ENCODE measurements at places on chromosomes 12 and 14. TPM values are rescaled to one million over a fixed set of nuclear protein-coding genes. Genes with fewer than 3 reads are reported as not detected.
A peak's percentile ranks its signal among the peaks of the same experiment; 100 is the strongest.

Gene PLA2G1B
- not detected for total RNA-seq

Gene REM2
- 0.52 TPM for total RNA-seq

Gene PELI2
- 3.6 TPM for total RNA-seq

Gene CLEC4A
- total RNA-seq, result 0.19 TPM

Gene GALNT9
- not detected for total RNA-seq

Gene RERG
- total RNA-seq, result 0.21 TPM

Gene TAS2R13
- 1.0 TPM for total RNA-seq

Gene HOXC11
- total RNA-seq, result not detected

Gene ANO4
- not detected for total RNA-seq

Gene LRRIQ1
- total RNA-seq, result not detected

Gene PRPF39
- 38.6 TPM for total RNA-seq

- peak overlapping the region; percentile 38 for H3K4me3 ChIP-seq
- no peaks in the 10 kb centered on the region for H3K36me3 ChIP-seq
- peak; percentile 77 for DNase-seq
- H3K27ac ChIP-seq, result no peak overlapping the region
- no peaks in the 10 kb centered on the region for H3K27me3 ChIP-seq
Measured at GRCh38 chr14:99320105-99320572, 48.1 kb upstream of the BCL11B start.

DNA sequence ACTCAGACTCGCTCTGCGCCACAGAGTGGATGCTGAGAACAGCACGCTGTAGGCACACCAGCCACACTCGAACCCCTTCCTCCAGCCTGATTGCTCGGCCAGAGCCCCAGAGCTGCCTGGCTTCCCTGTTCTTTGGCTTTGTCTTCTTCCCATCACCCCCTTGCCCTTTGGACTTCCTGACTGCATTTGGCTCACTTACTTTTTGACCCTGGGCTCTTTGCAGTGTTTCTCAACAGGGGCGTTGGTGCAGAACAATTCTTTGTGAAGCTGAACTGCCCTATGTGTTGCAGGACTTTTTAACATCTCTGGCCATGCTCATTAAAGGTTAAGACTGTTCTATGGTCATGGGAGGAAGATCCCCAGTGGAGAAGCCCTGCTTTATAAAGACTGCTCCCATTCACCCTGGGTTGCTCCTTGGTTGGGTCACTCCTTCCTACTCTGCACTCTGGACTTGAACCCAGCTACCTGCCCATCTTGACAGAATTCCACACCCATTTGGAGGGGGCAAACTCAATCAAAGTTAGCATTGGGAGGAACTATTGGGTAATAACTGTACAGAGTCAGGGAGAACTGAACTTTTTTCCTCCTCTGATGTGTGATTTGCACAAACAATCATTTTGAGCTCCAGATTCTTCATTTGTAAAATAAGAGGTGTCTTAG lies 127.7 kb upstream of the PLEKHG7 start:
- no peak for DNase-seq
- peaks cover 2% of the 10 kb centered on the region for H3K4me1 ChIP-seq
- H3K27ac ChIP-seq, result no peak overlapping the region
- no peaks in the 10 kb centered on the region for H3K36me3 ChIP-seq

DNA sequence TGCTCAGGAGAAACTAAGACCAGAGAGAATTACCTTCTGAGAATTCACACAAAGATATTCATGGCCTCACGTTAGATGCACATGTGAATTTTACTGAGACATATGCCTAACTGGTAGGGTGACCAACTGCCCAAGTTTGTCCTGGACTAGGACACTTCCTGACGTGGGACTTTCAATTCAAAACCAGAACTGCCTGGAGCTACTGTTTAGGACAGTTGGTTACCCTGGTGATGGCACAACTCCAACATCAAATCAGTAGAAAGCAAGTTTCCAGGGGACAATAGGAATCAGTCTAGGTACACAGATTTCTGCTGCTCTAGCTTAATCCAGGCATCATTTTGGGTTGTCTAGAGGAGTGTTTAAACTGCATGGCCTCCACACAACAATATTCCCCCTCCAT lies 178.7 kb downstream of the GXYLT1 start:
- no peak for DNase-seq
- H3K36me3 ChIP-seq, result no peaks in the 10 kb centered on the region
- H3K4me1 ChIP-seq, result no peaks in the 10 kb centered on the region
- H3K4me3 ChIP-seq, result no peak overlapping the region
- H3K27ac ChIP-seq, result no peak overlapping the region

DNA sequence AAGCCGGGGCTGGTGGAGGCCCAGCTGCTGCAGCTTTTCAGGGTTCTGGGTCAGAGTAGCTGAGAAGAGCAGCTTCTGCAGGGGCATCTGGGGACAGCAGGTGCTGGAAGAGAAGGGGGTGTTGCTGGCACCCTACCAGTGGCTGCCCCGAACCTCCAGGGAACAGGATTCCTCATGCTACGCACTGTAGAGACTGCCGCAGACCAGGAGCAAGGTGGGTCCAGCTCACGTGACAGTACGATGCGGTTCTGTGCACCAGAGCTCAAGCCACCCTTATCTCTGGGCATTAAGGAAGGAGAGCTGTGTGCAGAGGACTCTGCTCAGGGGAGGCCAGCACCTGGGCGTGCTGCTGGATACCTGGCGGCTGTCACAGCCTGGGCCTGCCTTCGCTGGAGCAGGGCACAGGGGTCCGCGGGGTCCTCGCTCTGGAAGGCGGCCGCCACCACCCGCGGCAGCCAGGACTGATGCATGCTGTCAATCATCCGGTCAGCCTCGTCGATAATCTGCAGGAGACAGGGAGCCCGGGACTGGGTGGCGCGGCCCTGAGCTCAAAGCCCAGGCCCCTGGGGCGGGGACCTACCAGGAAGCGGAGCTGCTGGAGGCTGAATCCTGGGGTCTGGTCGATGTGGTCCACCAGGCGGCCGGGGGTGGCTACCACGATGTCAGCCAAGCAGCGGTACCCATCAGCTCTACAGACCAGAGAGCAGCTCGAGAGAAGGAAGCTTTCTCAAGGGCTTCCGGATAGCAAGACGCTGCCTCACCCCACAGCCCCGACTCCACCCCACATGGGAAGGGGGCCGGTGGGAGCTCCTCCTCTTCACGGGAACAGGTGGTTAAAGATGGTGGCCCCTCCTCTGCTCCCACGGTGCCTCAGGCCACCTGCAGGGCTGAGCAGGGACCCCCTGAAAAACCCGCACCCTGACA lies 2.9 kb downstream of the DDX51 start:
- no peak for DNase-seq
- no peaks in the 10 kb centered on the region for H3K27me3 ChIP-seq
- no peak overlapping the region for H3K4me3 ChIP-seq
- H3K4me1 ChIP-seq, result peaks cover 28% of the 10 kb centered on the region

- H3K4me3 ChIP-seq, result no peak overlapping the region
- H3K4me1 ChIP-seq, result no peaks in the 10 kb centered on the region
- DNase-seq, result no peak
- no peak overlapping the region for H3K27ac ChIP-seq
- peaks cover 3% of the 10 kb centered on the region for H3K27me3 ChIP-seq
Measured at GRCh38 chr12:119911182-119911581, 34.1 kb upstream of the CIT start.

GRCh38 chr12:87671757-87672156 lies 357.4 kb downstream of the C12orf50 start:
- no peaks in the 10 kb centered on the region for H3K36me3 ChIP-seq
- H3K27me3 ChIP-seq, result no peaks in the 10 kb centered on the region
- no peak overlapping the region for H3K4me3 ChIP-seq
- H3K27ac ChIP-seq, result no peak overlapping the region

GRCh38 chr14:73715707-73716106 lies 1.5 kb upstream of the PNMA1 start:
- DNase-seq, result no peak
- no peak overlapping the region for H3K4me3 ChIP-seq
- H3K4me1 ChIP-seq, result peaks cover 16% of the 10 kb centered on the region
- H3K36me3 ChIP-seq, result peaks cover 38% of the 10 kb centered on the region
- no peaks in the 10 kb centered on the region for H3K27me3 ChIP-seq

- H3K4me1 ChIP-seq, result peaks cover 30% of the 10 kb centered on the region
- no peak overlapping the region for H3K27ac ChIP-seq
- peaks cover 20% of the 10 kb centered on the region for H3K27me3 ChIP-seq
- H3K36me3 ChIP-seq, result no peaks in the 10 kb centered on the region
- DNase-seq, result no peak
- no peak overlapping the region for H3K4me3 ChIP-seq
Measured at GRCh38 chr12:48819986-48820725, 1.9 kb downstream of the CACNB3 start.

DNA sequence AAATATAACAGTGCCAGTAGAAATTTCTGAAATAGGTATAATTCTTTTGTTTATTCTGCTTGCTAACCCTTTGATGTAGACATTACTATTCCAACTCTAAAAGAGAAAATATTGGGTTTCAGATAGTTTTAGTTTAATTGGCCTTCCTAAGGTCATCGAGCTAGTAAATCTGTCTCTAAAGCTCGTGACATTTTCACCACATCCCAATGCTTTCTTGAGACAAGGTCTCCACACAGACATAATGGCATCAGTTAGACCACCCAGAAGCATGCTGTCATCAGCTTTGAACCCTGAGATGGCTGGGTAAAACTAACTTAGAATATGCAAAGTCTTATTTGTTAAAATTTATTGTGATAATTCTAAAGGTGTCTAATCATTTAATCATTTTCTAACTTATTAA lies 52.0 kb downstream of the PIK3C2G start:
- H3K4me1 ChIP-seq, result no peaks in the 10 kb centered on the region
- H3K27me3 ChIP-seq, result no peaks in the 10 kb centered on the region
- H3K27ac ChIP-seq, result no peak overlapping the region
- H3K36me3 ChIP-seq, result no peaks in the 10 kb centered on the region
- no peak for DNase-seq
- H3K4me3 ChIP-seq, result no peak overlapping the region

DNA sequence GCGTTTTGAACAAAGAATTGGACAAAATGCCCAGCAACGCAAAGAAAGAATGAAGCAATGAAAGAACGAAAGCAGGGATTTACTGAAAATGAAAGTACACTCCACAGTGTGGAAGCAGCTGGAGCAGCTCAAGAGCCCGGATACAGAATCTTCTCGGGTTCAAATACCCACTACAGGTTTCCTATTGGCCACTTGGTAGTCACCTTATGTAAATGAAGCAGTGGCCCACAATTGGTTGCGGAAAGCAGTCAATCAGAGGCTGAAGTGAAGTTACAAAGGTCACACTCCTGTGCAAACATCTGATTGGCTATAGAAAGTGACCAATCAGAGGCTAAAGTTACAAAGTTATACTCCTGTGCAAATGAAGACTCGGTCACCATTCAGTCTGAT lies 15.0 kb upstream of the PPP1R13B start:
- H3K27ac ChIP-seq, result no peak overlapping the region
- no peaks in the 10 kb centered on the region for H3K36me3 ChIP-seq
- H3K27me3 ChIP-seq, result no peaks in the 10 kb centered on the region

DNA sequence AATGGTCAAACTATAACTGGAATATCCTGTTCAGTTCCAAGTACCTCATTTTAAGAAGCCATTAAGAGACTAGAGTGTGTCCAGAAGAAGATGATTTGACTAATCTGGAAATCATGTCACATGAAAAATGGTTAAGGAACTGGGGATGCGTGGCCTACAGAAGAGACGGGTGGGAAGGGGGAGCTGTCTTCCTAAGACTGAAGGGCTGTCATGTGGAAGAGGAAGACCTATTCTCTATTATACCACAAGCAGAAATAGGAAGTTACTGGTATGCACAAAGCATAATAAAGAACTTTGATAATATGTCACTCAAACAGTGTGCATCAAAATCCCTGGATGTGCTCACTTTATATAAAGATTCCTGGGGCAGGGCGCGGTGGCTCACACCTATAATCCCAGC lies 50.3 kb downstream of the HECTD4 start:
- no peak overlapping the region for H3K27ac ChIP-seq
- H3K4me3 ChIP-seq, result no peak overlapping the region
- no peak for DNase-seq
- no peaks in the 10 kb centered on the region for H3K4me1 ChIP-seq
- peaks cover 2% of the 10 kb centered on the region for H3K36me3 ChIP-seq

DNA sequence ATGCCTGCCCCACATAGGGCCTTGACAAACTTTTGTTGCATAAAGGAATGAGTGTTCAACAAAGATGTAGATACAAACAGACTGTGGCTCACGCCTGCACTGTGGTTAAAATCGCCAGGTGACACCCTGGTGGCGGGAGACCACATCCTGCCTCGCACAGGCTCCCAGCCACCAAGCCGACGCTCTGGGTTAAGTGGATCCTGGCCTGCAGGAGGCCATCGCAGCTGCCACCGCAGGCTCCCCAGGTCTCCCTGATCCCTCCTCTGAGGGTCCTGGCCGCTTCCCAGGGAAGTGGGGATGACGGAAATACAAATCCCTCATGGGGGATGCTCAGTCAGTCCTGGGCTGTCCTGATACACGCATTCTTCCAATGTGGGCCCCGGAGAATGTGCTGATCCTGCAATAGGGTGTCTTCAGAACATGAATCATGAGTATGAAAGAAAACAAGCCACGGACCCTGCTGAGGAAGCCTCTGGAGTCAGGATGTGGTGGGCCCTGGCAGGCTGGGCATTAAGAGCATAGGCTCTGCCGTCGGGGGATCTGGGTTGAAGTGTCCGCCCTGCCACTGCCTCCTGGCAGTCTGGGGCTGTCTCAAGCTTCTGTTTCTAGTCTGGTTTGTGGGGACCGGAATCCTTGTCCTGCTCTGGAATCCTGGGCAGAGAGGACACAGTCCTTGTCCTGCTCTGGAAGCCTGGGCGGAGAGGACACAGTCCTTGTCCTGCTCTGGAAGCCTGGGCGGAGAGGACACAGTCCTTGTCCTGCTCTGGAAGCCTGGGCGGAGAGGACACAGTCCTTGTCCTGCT lies 53.5 kb upstream of the BEGAIN start:
- H3K4me3 ChIP-seq, result peak overlapping the region; percentile 67
- peaks cover 67% of the 10 kb centered on the region for H3K4me1 ChIP-seq
- DNase-seq, result peak; percentile 86
- peaks cover 13% of the 10 kb centered on the region for H3K27me3 ChIP-seq

GRCh38 chr14:22466491-22466890 lies 122.5 kb downstream of the DAD1 start:
- H3K36me3 ChIP-seq, result no peaks in the 10 kb centered on the region
- no peak for DNase-seq
- no peaks in the 10 kb centered on the region for H3K4me1 ChIP-seq
- no peak overlapping the region for H3K4me3 ChIP-seq

GRCh38 chr12:47902131-47902639 lies 2.6 kb downstream of the VDR start:
- no peak for DNase-seq
- H3K27ac ChIP-seq, result peak overlapping the region; percentile 64
- H3K36me3 ChIP-seq, result peaks cover 10% of the 10 kb centered on the region

- H3K4me3 ChIP-seq, result no peak overlapping the region
- no peaks in the 10 kb centered on the region for H3K4me1 ChIP-seq
- no peak for DNase-seq
- no peaks in the 10 kb centered on the region for H3K36me3 ChIP-seq
Measured at GRCh38 chr12:106255493-106255892, 7.7 kb upstream of the CKAP4 start.

- H3K4me3 ChIP-seq, result no peak overlapping the region
- no peaks in the 10 kb centered on the region for H3K4me1 ChIP-seq
- no peak overlapping the region for H3K27ac ChIP-seq
- no peak for DNase-seq
Measured at GRCh38 chr12:2447861-2448260, 346.9 kb upstream of the FKBP4 start.

All from activated CD4-positive, alpha-beta T cell treated with anti-CD3 and anti-CD28 coated beads, Interleukin-2, amount 10 ng/mL, durations not matched to agents 7 days and 5 days (primary cell).